ENCODE measurements at places on chromosomes 5 and 9.

- DNase-seq = no peak
Observed at GRCh38 chr9:119537138-119537537, 167.9 kb upstream of the BRINP1 start.

DNA sequence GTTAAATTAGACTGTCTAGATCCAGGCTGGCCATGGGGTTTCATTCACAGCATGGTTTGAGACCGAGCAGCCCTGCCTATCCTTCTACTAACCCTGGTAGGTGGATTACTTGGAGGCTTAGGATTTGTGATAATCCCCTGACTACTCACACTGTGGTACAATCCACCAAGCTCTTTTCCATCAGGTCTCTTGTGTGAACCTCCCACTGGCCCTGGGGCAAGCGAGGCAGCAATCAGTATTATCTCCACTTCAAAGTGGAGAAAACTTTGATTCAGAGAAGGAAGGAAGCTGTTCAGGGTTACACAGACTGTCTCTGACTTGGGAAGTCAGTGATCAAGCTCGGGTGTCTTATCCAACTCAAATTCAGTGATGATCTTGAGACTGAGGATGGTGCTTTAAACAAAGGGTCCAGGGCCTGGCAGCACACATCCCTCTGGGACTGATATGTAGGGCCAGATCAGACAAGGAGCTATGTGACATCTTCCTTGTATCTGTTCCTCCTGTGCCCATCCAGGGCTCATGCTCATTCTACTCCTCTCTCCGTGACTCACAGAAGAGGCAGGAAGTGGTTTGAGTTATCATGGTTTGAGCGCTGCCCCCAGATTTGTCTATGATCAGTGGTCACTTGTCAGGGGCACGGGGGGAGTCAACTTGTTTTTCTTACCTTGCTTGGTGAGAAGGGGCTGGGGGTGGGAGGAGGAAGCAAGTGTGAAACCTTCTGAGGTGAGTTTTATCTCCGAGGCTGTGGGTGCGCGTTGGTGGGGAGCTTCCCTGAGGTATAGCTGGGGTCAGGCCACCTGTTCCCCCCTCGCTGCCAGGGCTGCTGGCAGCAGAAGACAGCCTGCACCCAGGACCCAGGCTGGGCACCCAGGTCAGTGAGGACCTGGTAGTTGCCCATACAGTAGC is 48.6 kb downstream of the RGS3 start:
- DNase-seq = no peak

GRCh38 chr9:91534374-91534773 is 110.7 kb upstream of the NFIL3 start:
- no peak for DNase-seq

DNA sequence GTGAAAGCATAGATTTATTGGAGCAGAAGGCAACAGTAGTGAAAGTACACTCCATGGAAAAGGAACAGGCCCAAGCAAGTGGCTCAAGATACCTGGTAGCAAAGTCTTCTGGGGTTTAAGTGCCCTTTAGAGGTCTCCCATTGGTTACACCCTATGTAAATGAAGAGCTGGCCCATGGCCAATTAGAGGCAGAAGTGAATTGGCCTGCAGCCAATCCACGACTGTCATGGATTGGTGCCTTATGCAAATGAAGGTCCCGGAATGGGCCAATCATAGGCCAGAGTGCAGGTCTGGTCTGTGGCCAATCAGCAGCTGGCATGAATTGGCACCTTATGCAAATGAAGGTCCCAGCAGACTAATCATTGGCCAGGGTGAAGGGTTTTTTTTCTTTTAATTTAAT is 64.2 kb upstream of the PCSK5 start:
- DNase-seq = no peak

GRCh38 chr9:126722922-126723806 is 81.7 kb upstream of the ZBTB43 start:
- DNase-seq = no peak

- no peak for DNase-seq
Observed at GRCh38 chr5:95519151-95519550, 35.6 kb downstream of the SKIC3 start.

Measured in progenitor cell of endocrine pancreas (in vitro differentiated cells).